CD4-positive, alpha-beta T cell treated with Interleukin-4 for 1 hour (primary cell): ENCODE measurements at places on chromosomes 16 and 17.
A peak's percentile ranks its signal among the peaks of the same experiment; 100 is the strongest.

GRCh38 chr17:39772415-39772814, 34.7 kb downstream of the GRB7 start:
- DNase-seq = no peak

- no peak for DNase-seq
Observed at GRCh38 chr17:28338056-28338768, 2.7 kb downstream of the TNFAIP1 start.

DNA sequence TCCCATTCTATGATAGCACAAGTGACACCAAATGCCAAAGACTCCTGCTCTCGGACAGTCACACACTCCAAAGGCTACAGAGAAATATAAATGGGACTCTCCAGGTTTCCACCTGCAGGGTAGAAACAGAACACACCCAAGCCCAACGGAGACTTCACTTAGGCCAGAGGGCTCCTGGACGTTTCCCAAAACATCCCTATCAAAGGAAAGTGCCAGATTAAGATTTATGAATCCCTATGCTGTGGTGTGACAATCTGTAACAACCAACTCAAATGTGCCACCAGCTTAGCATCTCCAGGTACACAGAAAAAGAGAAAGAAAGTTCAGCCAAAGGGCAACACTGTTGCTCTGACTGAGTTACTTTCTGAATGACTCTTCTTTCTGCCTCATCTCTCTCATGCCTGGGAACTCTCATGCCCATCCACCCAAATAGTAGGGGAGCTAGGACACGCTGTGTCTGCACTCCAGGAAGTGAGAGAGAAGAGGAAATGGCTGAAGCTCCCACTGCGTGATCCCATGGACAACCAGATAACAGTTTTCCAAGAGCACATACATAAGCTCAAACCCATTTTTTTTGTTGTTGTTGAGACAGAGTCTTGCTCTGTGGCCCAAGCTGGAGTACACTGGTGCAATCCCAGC, 49.7 kb downstream of the SMG6 start:
- no peak for DNase-seq

DNA sequence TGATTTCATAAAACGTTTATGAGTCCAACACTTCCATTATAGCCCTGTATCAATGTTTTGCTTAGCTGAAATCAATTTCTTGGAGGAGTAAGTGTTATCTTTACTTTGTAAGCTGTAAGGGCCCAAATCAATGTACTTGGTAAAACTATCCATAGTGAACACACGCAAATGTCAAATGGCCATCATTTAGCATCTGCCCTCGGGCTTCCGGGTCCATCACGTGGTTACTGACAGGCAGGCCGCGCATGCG, 687 bp upstream of the NARF start:
- DNase-seq = no peak

- DNase-seq = peak; percentile 27
Observed at GRCh38 chr17:65013613-65014391, 42.7 kb downstream of the GNA13 start.
